ENCODE measurements at places on chromosomes 1 and 21.

DNA sequence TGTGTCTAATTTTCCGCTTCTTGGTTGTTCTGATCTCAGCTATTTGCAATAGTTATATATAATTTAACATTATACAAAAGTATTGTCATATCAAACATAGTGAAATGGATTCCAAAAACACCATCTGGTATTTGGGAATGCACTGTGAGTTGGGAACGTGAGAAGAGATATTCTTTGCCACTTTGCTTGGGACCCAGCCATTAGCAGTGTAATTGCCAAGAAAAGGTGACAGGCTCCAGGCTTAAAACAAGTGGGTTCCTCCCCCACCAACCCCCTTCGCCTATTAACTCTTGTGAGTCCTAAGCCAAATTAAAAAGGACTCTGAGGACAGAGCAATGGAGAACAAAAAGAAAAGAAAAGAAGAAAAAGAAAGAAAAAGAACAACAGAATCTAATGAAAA is 186.7 kb upstream of the NFIA start:
- DNase-seq: no peak

- DNase-seq: no peak
These were observed 1.8 kb downstream of the MFN2 start for GRCh38 chr1:11982010-11982392.

GRCh38 chr1:2316451-2316961 is 74.8 kb downstream of the MORN1 start:
- DNase-seq: no peak

GRCh38 chr1:67372898-67373297 is 57.3 kb downstream of the SERBP1 start:
- DNase-seq: no peak

- DNase-seq: no peak
These were observed 50.3 kb upstream of the MAP10 start for GRCh38 chr1:232754930-232755329.

- peak; percentile 2 for DNase-seq
These were observed 80.4 kb upstream of the SPATA6 start for GRCh38 chr1:48552420-48552819.

GRCh38 chr1:105083611-105084010 is 1333.9 kb downstream of the AMY1C start:
- no peak for DNase-seq

DNA sequence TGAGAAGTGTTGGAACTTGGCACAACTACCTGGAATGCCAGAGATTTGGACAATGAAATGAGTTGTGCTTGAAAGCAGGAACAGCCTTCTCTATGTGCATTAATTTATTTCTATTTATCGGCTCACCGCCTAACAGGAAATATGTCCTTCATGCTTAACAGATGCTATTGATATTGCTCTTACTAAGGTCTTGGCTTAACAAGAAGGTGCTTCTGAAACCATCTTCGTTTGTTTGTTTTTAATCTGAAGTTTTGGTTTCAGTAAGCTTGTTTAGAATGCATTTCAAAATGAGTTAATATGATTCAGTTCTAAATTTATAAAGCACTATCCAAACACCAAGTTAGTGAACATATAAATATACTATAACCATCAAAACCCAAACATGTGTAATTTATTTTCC is 898.3 kb upstream of the B3GALT2 start:
- no peak for DNase-seq

DNA sequence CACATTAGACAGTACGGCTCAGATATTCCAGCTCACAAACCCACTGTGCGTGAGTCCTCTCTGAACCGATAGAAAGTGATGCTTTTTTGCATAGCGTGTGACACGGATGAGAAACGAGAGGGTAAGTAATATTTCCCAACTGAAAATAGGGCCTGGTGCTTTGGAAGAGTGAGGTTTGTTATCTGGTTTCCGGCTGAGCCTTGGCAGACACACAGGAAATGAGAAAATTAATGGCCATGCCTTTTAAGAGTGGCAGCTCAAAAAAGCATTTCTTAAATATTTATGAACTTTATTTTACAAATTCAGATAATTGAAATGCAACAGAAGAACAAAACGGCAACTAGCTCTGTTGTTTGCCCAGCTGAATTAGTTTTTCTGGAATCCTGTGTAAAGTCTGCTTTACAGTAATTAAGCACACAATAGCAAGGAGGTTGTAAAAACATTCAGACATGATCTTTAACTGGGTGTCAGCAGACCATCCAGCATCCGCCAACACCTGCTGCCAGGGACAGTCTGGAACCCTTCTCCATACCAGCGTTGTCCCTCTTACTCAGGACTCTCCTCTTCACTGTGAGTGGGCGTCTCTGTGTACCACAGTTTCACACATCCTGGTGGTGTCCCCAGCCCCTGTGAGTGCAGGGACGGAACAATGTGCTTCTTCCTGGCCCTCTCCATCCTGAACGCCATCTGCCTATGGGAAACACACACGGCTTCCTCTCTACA is 155.4 kb downstream of the PGBD5 start:
- peak; percentile 15 for DNase-seq

- DNase-seq: no peak
These were observed 186.8 kb upstream of the EDN2 start for GRCh38 chr1:41671116-41671755.

DNA sequence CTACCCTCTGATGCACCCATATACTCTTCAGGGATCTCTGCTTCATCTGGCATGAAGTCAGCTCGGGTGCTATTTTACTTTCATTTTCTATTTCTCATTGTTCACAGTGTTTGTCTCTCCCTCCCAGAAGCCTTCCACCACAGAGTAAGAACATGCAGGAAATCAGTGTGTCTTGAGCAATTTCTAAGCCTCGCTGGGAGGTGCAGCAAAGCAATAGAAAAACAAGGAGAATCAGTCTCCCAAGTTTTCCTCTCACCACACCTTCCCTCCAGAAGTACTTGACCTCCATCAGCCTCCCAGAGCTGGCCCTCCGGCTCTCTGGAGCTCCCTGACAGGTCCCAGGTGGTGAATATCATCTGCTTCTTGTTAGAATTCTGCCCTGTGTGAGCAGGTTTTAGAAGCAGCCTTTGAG is 594.7 kb upstream of the CAMK1G start:
- peak; percentile 64 for DNase-seq

DNA sequence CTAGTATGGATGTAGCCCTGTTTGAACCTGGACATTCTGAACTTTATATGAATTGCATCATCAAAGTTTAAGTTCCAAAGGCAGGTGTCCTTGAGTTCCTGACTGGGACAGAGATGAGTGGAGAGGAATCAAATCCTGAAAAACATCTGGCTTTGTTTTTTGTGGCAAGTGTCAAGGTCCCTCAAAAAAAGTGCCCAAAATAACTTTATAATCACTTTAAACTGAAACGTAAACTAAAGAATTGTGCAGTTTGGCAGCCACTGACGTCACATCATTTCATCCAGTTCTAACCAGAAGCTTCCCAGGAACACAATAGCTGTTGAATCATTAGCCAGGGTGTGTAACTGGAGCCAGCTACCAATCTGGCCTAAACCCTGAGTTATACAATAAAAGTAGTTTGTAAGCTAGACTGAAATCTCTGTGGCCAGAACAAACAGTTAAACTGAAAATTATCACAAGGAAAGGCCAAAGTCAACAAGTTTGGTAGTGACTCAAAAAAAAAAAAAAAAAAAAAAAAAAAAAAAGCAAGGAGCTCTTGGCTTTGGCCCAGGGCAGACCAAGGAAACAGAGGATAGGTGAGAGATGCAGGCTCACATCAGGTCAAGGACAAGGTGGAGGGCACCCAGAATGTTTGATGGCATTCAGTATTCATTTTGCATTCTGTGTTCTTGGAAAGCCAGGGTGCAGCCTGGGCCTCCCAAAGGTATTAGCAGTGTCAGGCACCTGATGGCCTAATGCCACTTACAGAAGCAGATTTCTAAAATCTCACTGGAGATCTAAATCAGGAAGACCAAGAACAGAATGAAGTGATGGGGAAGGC is 74.3 kb downstream of the TNFSF18 start:
- peak; percentile 70 for DNase-seq

GRCh38 chr1:206823727-206824126 is 41.7 kb upstream of the IL20 start:
- DNase-seq: peak; percentile 70

GRCh38 chr1:171507435-171507834 is 22.1 kb downstream of the PRRC2C start:
- DNase-seq: no peak

GRCh38 chr1:244286341-244286740 is 165.4 kb downstream of the ADSS2 start:
- no peak for DNase-seq

DNA sequence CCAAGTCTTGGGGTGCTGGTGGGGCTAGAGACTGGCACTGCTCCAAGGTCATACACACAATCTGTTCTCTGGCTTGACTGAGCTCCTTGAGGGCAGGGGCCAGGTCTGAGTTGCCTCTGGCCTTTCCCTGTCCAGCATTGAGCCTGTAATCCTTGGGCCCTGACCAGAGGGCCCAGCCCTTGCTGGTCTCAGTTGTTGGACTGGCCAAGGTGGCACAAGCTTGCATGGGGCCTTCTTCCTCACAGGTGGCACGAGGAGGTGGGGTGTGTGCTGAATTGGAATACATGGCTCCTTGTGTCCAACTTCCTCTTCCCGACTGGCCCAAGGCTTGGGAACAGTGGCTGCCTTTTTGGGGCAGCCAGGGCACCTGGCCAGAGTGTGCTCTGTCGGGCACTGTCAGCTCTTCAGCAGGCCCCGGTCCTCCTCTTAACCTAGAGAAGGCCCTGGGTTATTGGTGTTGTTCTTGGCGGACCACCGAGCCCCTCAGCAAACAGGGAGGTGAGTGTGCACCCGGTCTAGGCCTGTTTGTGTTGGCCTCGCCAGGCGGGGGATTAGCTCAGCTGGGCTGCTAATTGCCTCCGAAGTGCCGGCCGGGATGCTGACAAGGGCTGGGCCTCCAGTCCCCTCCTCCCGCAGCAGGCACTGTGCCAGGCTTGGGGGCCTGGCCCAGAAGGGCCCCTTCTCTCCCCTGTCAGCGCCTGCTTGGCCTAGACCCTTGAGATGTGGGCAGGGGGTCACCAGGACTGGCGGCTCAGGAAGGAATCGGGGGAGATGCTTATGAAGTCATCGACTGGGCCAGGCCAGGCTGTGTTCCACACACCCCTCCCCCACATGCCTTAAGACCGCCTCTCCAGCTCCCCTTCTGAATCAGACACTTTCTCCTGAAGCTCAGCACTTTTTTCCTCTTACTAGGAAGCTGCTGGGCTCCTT is 28.5 kb downstream of the WNT4 start:
- DNase-seq: peak; percentile 81

DNA sequence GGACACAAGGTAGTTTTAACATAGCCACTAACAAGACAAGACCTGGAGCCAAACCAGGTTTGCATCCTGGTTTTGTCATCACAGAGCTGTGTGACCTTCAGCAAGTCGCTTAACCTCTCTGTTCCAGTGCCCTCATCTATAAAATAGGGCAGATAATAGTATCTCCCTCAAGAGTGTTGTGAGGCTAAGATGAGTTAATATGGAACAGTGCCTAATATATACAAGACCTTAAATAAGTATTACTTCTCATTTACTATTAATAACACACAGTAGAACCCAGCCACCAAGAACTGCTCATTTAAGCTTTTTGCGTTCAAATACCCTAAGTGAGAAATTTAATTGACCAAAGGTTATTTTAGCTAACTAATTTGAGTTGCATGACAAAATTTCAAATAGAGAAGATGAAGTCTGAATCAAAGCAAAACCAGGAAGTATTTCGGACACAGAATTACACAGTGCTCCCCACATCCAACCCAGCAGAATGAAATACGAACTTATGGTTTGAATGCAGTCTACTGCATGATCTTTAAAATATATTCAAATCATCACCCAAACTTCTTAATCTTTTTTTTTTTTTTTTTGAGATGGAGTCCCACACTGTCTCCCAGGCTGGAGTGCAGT is 123.9 kb upstream of the KRTAP19-8 start:
- no peak for DNase-seq

DNA sequence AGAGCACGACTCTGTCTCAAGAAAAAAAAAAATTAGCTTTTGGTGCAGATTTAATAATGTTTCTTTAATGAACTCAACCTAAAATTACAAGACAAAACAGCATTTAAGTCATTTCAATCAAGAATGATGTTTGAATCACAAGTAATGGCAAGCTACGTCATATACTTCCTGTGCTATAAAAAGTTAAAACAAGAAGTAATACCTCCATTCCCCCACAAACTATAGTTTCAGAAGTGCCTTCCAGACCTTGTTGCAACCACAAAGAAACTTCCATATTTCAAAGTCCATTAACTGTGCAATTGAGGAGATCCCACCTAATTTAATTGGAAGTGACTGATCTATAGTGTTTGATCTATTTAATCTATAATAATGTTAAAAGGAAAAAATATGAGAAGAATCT is 15.1 kb downstream of the NRDC start:
- DNase-seq: no peak
